Epithelial cell of prostate (primary cell): ENCODE measurements at places on chromosomes 7 and 10.

GRCh38 chr7:111985798-111986197, 220.4 kb downstream of the DOCK4 start:
- peak; percentile 14 for DNase-seq

DNA sequence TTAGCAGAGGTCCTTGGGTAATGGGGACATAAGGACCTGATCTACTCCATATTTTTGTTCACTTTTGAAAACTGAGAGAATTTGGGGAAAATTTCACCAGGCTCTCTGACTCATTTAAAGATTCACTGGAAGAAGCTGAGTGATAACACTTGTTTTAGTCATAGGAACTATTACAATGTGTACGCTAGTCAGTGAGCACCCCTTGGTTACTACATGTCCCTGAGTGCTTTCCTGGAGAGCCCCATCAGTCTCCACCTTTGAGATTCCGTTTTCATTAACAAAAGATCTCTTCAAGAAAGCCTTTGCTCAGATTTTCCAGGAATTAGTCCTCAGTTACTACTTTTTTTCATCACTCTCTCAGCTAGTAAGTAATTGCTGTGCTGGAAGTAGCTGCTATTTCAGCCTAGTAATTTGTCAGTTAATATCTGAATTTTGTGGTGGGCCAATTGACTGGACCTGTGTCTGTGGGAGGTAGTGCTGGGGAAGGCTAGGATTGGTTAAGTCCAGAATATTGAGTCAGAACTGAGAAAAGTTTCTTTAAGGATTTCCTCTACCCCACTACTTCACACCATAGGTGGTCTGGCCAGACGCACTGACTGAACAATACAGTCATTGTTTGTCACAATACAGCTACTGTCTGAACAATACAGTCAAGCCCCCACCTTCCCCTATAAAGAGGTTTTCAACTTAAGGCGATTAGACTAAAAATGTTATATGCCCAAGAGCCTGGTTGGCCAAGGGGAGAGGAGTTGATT, 235.0 kb downstream of the CCDC7 start:
- DNase-seq = no peak

DNA sequence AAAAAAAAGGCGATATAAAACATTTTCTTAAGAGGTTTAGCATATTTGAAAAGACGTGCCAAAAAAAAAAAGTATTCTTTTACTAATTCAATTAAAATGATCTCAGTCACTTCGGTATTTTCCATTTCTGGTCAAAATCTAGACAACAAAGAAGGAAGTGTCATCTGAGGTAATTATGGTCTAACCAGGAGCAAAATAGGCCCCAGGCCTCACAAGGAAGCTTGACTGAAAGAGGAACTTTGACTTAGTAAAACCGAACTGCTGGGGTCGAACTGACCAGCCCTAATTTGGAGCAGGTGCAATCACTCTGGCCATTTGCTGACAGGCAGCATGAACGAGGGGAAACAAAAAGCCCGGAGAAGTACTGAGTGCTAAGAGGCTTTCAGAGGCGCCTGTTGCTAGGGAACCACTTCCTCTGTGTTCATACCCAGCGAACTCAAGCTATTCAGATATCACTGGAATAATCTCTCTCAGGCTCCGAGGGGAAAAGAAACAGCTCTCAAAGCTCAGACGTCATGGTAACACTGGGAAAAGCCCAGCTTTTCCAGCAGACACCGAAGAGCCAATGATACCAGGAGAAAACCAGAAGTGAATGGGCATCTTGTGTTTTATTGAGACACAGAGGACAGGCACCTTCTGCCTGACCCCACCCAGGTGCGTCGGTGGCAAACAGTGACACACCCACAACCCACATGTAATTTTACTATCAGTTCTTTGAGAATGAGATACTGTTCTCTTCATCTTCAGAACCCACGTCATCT, 126.5 kb downstream of the FAM107B start:
- DNase-seq = no peak

- DNase-seq = no peak
Observed at GRCh38 chr7:4888161-4888560, 4.6 kb upstream of the RADIL start.

DNA sequence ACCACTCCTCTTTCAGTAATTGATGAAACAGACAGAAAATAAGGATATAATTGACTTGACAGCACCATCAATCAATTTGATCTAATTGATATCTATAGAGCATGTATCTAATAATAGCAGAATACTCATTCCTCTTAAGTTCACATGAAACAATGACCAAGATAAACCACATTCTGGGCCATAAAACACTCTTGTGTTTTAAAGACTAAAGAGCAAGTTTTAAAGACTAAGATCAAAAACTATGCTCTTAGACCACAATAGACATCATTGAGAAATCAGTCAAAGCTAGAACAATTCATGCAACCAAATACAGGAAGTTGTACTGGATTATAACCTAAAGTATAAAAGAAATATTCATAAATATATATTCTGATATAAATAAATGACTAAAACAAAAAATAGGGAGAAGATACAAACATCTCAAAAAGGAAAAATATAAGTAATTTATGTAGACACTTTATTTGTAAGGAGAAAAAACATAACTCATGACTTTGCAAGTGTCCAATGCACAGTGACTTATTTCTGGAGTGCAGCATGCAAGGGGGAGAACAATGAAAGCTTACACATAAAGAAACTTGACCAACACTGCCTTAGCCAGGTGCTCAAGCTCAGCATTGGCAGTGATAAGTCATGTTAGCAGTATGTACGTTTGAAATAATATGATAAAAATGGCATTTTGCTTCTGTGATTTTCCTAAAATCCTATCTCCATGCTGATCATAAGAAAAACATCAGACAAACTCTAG, 312.7 kb upstream of the IGFBP3 start:
- DNase-seq = no peak

DNA sequence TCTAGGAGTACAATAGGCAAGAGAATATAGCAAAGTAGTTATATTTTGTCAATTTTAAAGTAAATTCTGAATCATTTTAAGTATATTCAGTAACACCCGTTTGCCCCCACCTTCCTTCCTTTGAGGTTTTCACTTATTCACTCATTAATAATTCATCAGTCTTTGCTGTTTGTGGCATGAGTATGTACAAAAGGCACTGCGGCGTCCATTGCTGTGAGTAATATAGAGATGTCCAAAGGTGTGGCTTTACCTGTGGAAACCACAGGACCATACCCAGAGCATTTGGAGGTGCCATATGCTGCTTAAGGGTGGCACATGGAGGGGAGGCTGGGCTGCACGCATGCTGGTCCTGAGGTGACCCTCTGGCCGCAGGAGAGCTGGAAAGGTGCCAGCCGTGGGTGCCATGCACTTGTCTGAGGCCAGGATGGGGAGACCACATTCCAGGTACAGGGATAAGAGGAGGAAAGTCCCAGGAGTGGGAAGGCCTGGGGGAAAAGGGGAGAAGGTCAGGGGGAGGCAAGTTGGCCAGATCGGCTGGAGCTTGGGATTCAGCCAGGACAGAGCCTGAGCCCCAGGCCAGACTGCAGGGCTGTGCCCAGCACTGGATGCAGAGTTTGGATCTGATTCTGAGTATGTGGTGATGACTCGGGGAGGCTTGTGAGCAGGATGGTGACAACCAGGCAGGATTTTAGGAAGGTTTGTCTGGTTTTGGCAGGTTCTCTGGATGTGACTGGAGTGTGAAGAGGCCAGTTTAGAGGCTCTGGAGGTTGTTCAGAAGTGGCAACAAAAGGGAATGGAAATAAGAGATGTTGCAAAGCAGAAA, 223.4 kb downstream of the MGMT start:
- DNase-seq = peak; percentile 43

DNA sequence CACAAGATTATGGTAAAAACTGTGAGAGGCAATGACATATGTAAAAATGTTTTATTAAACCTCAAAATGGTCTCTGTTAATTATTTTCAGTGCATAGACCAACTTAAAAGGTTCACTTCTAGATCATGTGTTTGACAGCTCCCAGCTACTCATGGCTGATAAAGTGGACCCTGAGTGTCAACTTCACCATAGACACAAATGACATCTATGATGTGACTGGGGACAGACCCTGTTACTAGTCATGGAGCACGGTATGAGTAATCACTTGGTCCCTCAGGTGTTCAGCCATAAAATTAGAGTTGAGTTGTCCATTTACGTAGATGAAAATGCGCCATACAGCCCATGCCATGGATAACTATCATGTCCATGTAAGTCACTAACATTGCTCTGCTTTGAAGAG, 199.8 kb downstream of the ZNF365 start:
- DNase-seq = no peak

DNA sequence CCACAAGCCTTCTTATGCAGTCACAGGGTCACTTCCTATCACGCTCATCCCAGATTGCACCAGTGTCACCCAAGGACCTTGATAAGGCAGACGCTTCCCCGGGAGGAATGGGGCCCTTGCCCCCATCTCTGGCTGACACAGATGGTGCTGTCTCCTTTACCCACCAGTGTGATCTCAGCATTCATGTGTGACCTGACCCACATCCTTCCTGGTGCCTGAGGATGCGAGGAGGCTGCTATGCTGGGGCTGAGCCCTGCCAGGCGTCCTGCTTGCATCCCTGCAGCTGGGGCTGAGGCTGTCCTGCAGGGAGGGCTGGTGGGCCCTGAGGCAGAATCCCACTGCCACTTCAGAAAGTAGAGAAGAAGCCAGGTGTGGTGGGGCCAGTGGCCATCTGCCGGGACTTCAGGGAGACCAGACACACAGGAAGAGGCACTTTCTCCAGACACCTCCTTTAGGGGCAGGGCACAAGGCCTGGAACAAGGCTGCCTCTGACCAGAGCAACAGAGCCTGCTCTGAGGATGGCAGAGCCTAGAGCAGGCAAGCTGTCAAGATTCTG, 35.3 kb downstream of the RASGEF1A start:
- DNase-seq = no peak

GRCh38 chr7:147984265-147984664, 606.3 kb upstream of the C7orf33 start:
- no peak for DNase-seq

GRCh38 chr7:46494028-46494427, 573.0 kb upstream of the IGFBP3 start:
- no peak for DNase-seq

- DNase-seq = no peak
Observed at GRCh38 chr7:101576998-101577397, 52.1 kb downstream of the MYL10 start.

- DNase-seq = no peak
Observed at GRCh38 chr7:157722137-157723060, 385.6 kb downstream of the DNAJB6 start.

DNA sequence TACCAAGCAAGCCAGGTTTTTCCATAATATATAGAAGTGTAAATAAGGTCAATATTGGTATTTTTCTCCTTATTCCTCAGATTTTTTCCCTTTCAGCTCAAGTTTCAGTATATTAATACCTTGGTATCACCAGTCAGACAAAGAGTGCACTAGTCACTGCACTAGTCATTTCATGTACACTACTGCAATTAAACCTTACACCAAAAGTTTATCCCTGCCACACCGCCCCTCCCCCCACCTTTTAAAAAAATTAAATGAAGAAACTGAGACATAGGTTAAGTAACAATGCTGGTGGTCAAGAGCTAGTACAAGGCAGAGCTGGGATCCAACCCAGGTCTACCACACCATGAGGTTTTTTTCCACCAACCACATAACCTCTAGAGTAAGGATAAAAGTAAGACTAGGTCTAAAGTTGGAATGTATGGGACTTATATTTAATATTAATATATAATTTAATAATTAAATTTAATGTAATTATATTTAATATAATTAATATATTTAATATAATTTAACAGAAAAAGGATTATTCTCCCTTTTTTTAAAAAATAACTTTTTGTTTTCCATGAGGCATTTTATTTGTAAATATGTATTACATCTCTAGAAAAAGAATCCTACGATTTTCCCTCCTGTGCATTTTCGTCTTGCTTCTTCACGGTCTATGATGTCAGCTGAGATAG, 68.5 kb downstream of the NT5C2 start:
- no peak for DNase-seq

- no peak for DNase-seq
Observed at GRCh38 chr10:90905925-90906324, 15.0 kb downstream of the ANKRD1 start.

GRCh38 chr7:80591654-80592053, 46.8 kb upstream of the CD36 start:
- no peak for DNase-seq

GRCh38 chr10:90413196-90413595, 444.6 kb downstream of the HTR7 start:
- DNase-seq = no peak

GRCh38 chr10:104580774-104581675, 60.1 kb upstream of the SORCS3 start:
- no peak for DNase-seq

DNA sequence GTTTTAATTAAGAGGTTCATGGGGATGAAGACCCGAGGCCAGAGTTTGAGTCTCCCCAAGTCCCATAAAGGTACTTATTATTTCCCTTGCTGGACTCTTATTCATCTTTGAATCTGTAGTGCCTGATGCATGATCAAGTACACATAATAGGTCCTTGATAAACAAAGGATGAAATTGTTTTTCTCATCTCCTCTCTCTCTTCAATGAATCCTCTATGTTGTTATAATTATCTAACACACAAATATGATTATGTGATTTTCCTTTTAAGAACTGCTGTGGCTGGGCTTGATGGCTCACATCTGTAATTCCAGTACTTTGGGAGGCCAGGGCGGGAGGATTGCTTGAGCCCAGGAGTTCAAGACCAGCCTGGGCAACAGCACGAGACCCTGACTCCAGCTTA, 117.7 kb downstream of the BAMBI start:
- no peak for DNase-seq

GRCh38 chr10:48807791-48808470, 123.3 kb downstream of the WDFY4 start:
- no peak for DNase-seq

GRCh38 chr10:119207713-119208552, 562 bp downstream of the GRK5 start:
- no peak for DNase-seq

GRCh38 chr10:42623929-42624328, 14.4 kb downstream of the ZNF33B start:
- no peak for DNase-seq

DNA sequence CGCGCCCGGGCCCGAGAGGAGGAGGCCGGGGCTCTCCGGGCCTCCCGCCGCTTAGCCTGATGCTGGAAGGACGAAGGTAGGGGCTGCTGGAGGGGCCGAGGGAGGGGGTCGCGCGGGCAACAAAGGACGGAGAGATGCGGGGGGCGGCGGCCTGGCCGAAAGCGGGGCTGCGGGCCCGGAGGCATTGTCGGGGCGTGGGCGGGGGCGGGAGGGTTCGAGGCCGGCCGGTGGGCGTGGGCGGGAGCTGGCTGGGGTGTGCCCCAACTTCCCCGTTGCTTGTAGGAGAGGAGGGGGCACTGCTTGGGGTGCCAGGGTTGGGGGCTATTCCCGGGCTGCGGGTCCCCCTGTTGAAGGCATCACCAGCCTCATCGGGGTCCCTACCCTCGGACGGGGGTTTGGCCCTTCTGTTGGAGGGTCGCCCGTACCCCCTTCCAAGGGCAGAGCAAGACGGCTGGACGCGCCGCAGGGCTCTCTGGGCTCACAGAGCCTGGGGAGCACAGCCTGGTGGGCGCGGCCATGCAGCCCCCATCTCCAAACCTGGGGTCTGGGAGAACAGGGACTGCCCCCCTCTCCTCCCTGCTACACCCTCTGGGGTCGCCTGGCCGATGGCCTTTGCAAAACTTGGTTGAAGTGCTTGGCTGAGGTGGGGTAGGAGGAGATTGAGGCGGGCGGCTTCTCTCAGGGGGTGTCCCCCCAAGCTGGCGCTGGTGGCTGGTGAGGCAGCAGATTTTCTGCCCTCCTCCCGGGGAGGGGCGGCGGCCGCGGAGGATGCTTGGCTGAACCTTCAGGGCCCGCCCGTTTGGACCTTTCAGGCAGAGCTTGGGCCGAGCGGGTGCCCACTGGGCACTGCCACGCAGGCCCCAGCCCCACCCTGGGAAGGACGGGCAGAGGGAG, 699 bp downstream of the CLIP2 start:
- no peak for DNase-seq
